Fibroblast of villous mesenchyme (primary cell): ENCODE measurements at places on chromosomes 16 and 17.
A peak's percentile ranks its signal among the peaks of the same experiment; 100 is the strongest.

DNA sequence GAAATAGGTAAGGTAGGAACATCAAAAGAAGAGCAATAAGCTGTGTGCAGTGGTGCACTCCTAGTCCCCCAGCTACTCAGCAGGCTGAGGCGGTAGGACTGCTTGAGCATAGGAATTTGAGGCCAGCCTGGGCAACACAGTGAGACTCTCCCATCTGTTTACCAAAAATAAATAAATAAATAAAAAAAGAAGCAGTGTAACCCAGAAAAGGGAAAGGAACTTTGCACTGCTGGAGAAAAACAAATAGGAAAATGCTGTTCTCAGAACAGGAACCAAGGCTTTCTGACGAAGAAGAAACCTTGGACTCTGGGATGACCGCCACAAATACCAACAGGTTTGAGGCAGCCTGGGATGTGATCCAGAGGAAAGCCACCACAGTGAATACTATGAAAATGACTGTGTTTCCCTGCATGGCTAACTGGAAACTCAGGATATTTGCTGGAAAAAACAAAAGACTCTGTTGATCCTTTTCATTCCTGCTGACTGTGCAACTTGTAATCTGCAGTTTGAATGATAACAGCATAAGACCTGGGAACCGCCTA lies 41.2 kb downstream of the TTC19 start:
- DNase-seq, result peak; percentile 41

GRCh38 chr16:14418795-14419225 lies 211.2 kb downstream of the PARN start:
- peak; percentile 53 for DNase-seq

GRCh38 chr17:68398691-68399637 lies 58.3 kb downstream of the WIPI1 start:
- peak; percentile 89 for DNase-seq

DNA sequence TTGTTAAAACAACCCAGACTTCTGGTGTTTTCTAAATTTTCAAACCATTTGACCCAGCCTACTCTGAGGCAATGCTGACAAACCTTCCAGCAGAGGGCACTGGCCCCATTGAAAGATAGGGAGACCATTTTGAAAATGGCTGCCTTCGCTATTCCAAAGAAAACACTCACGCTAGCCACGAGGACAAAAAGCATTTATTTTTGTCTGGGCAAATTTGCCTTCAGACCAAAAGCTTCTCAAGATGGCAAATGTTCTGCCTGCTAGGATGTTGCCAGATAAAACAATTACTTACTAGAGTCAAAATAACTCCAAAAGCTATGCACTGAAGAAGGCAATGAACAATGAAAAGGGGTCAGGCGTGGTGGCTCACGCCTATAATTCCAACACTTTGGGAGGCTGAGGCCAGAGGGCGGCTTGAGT lies 296.7 kb upstream of the IRX5 start:
- no peak for DNase-seq

GRCh38 chr17:44636562-44636961 lies 19.7 kb upstream of the MEIOC start:
- peak; percentile 73 for DNase-seq

DNA sequence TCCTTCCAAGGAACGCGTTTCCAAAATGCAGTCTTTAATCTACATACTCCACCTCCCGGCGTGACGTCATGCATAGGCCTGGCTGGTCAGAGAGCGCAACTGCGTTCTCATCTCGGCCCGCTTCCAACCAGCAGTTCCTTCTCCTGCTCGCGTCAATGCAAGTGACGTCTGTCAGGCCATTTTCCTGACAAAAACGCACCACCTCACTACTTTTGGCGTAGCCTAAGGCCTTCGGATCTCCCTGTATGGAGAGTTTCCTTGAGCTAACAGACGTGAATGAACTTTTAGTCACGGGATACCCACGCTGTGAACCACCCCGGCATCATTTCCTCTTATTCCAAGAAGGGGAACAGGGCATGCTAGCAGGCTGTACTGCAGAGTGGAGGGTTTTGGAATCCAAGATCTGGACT lies 25.0 kb downstream of the TEX14 start:
- peak; percentile 73 for DNase-seq

- no peak for DNase-seq
These were observed at the start of gene C16orf54 for GRCh38 chr16:29745853-29746345. Gene C16orf54 (minus strand): TSS chr16:29745990. CDS start chr16:29744951, 1,039 bp downstream.

- DNase-seq, result no peak
These were observed 13.5 kb downstream of the FBXO31 start for GRCh38 chr16:87369796-87370719.

GRCh38 chr16:71407731-71408130 lies 34.1 kb downstream of the TLE7 start:
- no peak for DNase-seq

GRCh38 chr17:68428498-68429172 lies 28.7 kb downstream of the WIPI1 start:
- DNase-seq, result no peak
